Lung (tissue), 17 donors: ENCODE measurements at places on chromosomes 5 and 9. TPM values are rescaled to one million over a fixed set of nuclear protein-coding genes. Genes with fewer than 3 reads are reported as not detected.

The ANKDD1B gene
- total RNA-seq, result 9.4 TPM

- no peak for DNase-seq
Observed at GRCh38 chr5:87791869-87792268, 379.1 kb upstream of the CCNH start.

- no peak for DNase-seq
Observed at GRCh38 chr5:16639206-16639605, 22.4 kb upstream of the RETREG1 start.

- no peak for DNase-seq
Observed at GRCh38 chr9:2565676-2566340, 55.8 kb upstream of the VLDLR start.

The SLCO6A1 gene
- total RNA-seq, result not detected
